ENCODE measurements at places on chromosomes 4 and X.

- DNase-seq, result no peak
These were observed 591 bp downstream of the ELK1 start for GRCh38 chrX:47649781-47650163.

DNA sequence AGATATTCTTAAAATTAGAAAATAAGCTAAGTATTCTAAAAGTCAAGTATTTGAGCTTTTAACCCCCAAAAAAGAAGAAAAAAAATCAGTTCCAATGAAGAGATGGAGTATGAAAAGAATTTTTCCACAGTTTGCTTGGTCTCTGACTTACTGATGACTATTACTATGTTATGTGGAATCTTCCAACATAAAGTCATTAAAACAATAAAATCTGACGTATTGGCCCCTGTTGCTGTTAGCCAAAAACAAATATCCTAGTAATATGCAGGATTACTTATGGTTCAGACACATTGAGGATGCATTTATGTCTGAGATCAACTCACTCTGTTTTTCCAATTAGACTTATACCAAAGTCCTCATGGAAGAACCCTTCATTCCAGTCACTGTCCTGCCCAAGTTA is 517.2 kb upstream of the ADGRL3 start:
- DNase-seq, result no peak

DNA sequence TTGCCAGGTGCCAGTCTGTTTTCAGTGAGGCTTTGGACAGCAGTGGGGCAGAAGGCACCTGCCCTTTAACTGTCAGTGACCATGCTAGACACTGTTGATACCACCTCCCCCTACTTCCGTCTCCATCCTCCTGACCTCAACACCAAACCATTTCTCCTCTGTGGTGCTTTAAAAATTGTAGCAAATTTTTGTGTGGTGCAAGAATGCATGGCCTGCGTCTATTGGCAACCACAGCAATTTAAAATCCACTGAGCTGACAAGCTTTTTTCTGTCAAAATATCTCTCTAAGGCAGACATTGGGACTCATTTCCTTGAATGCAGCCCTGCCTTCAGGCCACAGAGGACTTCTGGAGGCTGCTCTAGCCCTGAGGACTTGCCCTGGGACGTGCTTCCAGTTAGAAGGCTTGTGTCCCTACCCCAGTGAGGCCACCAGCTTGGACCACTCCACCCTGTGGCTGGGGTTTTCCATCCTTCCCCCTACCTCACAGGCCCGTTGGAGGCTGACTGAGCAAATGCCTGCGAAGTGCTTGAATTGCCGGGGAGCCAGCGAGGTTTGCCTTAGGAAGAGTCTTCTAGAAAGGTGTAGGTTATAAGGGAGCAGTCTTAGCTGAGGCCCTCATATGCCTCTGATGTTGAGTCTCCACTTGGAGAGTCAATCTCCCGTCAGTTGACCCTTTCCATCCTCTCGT is 6.9 kb downstream of the PRRG3 start:
- no peak for DNase-seq

- peak; percentile 45 for DNase-seq
These were observed 43.7 kb downstream of the DDX3X start for GRCh38 chrX:41377624-41378023.

- no peak for DNase-seq
These were observed 67.7 kb downstream of the INPP4B start for GRCh38 chr4:142778430-142778829.

GRCh38 chr4:81905971-81906370 is 434.3 kb upstream of the RASGEF1B start:
- DNase-seq, result no peak

DNA sequence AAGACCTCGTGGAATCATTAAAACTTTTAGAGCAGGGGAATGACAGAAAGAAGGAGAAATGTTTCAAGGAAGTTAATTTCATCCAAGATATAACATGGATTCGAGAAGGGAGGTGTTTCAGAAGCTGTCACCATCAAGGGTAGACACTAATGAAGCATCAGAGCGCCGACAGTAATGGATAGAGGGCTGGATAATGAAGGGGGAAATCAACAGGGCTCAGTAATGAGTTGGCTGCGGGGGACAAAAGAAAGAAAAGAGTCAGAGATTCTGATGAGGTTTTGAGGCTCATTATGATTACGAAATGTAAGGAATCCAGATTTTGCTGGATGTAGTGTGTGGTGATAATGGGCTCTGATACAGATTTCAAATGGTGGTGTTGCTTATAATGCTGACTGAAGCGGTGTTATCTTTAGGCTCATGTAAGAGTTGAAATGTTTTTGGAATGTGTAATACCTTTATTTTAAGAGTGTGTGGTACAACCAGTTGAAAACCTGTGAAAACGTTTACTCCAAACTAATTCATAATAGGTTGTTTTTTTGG is 39.3 kb upstream of the TENM3 start:
- no peak for DNase-seq

DNA sequence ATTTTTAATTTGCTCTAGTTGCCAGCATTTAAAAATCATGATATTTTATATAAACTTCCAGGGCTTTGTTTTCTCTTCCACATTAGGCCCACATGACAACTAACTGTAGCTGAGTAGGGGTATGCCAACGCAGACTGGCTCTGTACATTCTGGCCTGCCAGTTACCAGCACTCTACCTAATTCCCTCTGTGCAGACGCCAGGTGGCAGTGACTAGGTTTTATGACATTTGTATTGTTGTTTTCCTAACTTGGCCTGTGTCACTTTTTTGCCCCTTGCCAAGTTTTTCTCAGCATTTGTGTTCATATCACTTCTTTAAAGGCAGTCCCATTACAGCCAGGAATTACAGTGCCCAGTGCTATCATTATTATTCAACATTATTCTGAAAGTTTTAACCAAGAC is 347.5 kb downstream of the NKX6-1 start:
- DNase-seq, result no peak

- peak; percentile 18 for DNase-seq
These were observed 582.6 kb downstream of the RAPGEF2 start for GRCh38 chr4:159685340-159686092.

- DNase-seq, result no peak
These were observed 154.1 kb upstream of the FAM241A start for GRCh38 chr4:111991163-111991562.

GRCh38 chr4:153512952-153513500 is 46.9 kb downstream of the TMEM131L start:
- DNase-seq, result no peak

DNA sequence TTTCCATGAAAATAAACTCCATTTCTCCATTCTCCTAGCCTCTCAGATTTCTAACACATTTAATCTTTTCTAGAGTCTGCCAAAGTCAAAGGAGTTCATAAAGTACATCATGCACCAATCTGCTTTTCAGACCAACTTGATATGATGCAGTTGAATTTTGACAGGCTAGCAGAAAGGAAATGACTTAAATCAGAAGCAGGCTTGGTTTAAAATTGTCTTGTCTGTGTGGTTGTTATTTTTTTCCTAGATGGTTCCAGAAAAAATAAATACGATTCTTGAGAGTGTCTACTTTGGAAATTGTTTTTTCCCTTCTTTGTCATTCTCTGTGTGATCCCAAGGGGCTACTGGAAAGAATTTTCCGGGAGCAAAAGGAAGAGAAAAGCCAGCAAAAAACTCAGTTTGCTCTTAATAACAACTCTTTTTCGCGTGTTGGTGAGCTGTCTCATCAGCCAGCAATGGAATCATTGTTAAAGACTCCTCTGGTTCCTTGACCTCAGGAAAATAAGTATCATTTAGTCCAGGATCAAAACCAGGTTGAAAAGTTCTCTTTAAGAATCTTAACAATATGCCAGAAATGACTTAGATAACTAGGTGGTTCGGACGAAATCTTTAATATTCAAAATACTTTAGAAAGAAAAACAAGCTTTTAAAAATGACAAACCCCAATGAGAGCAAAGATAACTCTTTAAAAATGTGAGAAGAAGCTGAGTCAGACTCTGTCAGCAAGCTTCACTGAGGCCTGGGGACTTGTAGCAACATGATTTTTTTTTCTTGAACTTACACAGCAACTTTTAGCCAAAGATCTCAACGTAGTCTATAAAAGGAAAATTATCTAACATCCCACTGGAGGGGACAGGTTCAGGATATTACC is 49.7 kb upstream of the GAB1 start:
- DNase-seq, result peak; percentile 51

DNA sequence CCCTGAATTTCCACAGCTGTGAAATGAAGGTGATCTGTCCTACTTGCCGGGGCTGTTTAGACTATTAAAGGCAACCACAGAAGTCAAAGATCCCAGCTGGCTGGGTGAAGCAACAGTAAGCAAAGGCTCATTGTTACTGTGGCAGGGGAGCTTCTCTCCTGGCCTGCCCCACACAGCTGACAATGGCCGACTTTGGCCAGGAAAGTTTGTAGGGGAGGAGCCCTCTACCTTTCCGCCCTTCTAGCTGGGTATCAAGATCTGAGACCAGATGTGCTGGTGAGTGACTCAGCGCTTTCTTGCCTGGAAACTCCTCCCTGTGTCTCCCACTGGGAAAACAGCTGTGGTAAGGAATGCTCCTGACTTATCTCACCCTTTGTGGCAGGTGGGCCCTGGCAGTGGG is 21.1 kb downstream of the RASSF6 start:
- DNase-seq, result peak; percentile 90

DNA sequence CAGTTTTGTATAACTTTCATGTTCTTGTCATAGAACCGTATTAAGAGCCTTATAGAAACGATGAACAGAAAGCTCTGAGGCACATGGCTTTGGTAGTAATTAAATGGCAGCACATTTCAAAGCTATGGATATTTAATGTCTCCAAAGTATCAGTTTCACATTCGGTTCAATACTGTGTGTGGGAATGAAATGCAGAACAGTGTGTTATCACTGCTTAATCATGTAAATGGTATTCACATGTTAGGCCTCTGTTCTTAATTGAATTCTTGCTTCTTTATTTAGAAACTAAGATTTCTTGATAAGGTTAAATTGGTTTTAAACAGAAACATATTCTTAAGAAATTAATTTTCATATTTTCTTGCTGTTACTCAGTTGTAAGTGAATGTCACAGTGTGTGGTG is 701.0 kb upstream of the PITX2 start:
- DNase-seq, result peak; percentile 16

DNA sequence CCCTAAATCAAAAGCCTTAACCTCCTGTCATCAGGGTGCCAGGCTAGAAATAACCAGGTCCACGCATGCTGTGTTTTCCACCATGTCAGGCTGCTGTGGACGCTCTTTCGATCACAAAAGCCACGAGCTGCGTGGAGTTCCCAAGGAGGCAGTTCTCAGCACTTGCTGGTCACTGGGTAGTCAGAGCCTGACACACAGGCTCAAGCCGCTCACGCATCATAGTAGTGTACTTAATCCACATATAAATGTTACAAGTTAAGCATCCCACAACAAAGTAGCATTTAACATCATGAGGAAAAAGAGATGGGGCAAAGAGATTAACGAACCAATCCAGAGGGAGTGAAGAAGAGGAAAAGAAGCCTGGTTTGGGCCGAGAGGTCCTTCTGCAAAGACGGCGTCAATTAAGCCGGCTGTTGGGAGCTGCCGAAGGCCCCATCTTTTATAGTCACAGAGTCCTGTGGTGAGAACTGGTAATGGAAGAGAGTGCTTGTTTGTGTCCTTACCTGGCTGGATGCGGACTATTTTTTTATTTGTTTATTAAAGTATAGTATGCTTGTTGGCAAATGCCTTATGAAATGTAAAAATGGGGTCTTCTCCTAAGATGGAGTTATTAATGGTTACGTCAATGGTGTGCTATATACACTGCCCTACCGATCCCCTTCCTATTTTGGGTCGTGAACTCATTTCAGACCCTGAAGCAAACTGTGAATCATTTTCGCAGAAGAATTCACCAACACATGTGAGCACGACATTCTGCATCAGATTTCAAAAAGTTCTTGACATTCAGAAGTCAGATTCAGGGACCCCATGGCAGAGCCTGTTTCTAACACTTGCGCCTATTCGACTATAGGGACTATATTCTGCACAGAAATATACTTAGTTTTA is 675 bp downstream of the PRIMPOL start:
- peak; percentile 69 for DNase-seq

DNA sequence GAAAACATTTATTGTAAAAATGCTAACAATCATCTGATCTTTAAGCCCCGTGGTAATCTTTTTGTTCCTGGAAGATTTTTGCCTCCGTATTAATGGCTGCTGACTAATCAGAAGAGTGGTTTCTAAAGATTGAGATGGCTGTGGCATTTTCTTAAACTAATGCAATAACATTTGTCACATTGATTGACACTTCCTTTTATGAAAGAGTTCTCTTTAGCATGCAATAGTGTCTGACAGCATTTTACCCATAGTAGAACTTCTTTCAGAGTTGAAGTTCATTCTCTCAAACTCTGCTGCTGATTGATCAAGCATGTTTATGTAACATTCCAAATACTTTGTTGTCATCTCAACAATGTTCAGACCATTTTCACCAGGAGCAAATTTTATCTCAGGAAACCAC is 26.8 kb upstream of the UGT2B4 start:
- DNase-seq, result no peak

DNA sequence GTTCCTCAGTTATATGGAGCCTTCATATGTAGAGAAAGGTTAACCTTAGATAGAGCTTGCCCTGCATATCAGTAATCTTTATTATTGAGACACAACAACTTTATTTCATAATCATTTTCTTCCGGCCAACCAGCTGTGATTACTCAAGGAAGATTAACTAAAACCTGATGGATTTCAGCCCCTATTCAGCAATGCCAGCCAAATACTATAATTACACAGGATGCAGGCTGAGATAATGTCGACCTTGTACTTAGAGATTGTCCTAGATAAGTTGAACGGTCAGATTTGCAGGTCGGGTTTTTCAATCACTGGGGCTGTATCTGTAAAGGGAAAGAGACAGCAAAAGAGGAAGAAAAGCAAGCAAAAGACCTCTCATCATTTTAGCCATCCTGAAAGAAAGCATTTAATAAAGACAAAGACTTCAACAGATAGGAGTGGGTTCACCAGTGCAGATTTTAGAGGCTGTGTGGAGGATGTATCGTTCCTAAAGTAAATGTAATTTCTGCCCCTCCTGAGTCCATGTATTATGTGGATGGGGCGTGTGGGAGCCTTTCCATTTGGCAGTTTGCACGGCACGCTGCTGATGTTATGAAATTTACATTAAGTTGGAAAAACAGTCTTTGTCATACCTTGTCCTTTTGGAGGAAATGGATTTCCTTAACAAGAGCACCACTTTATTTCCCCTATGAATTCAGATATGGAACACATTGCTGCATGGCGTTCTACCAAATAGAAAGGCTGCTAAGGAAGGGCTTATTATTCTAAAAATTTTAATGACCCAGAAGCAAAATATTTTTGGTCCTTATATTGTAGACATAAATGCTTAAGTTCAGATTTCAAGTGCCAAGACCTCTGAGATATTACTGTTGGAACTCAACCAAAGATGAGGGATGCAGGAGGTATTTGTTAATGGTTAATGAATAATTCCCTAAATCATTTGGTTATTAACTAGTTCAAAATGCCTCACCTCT is 496.7 kb downstream of the SPRY1 start:
- DNase-seq, result peak; percentile 16

All from mesenchymal stem cell (in vitro differentiated cells and primary cell).